ENCODE measurements at places on chromosomes 6 and 20.

GRCh38 chr6:47426524-47427302 is 50.9 kb upstream of the CD2AP start:
- DNase-seq: no peak
- H3K36me3 ChIP-seq: no peaks in the 10 kb centered on the region
- no peak overlapping the region for H3K27ac ChIP-seq
- H3K4me1 ChIP-seq: no peaks in the 10 kb centered on the region

DNA sequence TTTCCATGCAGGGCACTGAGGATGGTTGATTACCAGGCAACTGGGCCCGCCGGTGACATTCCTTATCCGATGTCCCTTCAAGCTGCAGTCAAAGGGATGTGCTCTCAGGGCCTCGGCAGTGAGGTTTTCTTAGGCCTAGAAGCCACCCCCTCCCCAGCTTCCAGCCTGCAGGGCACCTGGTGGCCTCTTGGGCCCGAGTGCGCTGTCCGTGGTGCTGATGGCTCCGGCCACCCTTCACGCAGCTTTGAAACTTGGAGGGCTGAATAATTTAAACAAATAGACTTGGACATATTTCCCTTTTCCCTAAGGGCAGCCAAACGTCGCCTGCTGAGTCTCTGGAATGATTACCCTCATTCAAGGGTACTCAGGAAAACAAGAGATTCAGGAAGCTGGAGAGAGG is 8.9 kb upstream of the MLN start:
- H3K27me3 ChIP-seq: peaks cover 15% of the 10 kb centered on the region
- no peak overlapping the region for H3K27ac ChIP-seq
- no peaks in the 10 kb centered on the region for H3K36me3 ChIP-seq
- no peak overlapping the region for H3K4me3 ChIP-seq
- peak; percentile 44 for DNase-seq
- no peaks in the 10 kb centered on the region for H3K4me1 ChIP-seq

DNA sequence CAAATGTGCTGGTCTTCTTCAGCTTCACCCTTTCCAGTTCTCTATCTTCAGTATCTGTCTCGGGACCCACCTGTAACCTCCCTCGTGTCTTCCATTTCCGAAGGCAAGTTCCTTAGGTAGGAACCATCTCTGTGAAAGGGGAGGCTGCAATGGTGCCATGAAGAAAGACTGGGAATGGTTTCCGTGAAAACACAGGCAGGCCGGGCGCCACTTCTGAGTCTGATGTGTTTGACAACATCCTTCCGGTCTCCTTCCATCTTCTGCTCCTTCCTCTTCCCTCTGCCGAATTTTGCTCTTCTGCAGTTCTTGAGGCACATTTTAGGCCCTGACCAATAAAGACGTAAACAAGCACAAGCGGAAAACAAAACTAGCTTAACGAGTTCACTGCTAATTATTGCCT is 328.0 kb downstream of the THBS2 start:
- no peaks in the 10 kb centered on the region for H3K36me3 ChIP-seq
- H3K4me3 ChIP-seq: no peak overlapping the region
- H3K4me1 ChIP-seq: no peaks in the 10 kb centered on the region
- no peak overlapping the region for H3K27ac ChIP-seq

DNA sequence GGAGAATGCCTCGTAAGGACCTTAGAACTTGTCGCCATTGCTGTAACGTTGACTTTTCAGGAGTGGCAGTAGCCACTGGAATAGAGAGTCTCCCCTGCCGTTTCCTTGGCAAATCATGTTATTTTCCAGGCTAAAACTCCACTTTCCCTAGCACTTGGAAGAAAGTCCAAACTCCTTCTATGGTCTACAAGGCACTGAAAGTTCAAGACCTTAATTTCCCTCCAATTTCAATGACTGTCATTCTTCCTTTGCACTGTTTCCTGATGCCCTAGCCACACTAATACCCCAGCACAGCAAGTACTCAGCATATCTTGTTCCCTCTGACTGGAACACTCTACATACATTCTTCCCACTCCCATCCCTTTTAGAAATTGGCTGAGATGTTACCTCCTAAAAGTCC is 1.8 kb upstream of the TBPL1 start:
- no peaks in the 10 kb centered on the region for H3K36me3 ChIP-seq
- peaks cover 6% of the 10 kb centered on the region for H3K4me1 ChIP-seq
- no peak for DNase-seq
- no peaks in the 10 kb centered on the region for H3K27me3 ChIP-seq
